ENCODE measurements at places on chromosomes 13 and 19.
A peak's percentile ranks its signal among the peaks of the same experiment; 100 is the strongest.

DNA sequence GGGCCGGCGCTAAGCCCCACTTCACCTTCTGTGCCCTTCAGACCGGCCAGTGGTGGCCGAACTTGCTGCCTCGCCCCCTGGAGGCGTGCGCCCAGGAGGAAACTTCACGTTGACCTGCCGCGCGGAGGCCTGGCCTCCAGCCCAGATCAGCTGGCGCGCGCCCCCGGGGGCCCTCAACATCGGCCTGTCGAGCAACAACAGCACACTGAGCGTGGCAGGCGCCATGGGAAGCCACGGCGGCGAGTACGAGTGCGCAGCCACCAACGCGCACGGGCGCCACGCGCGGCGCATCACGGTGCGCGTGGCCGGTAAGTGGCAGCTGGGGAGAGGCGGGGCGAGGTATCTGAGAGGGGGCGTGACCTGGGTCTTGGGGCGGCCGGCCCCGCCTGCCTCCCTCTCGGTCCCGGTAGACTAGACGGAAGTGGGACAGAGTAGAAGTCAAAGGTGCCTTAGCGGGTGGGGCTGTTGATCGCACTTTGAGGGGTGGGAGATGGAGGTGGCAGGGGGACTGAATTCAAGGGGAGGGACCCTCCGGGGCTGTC, 5.6 kb downstream of the ICAM5 start:
- DNase-seq, result no peak

DNA sequence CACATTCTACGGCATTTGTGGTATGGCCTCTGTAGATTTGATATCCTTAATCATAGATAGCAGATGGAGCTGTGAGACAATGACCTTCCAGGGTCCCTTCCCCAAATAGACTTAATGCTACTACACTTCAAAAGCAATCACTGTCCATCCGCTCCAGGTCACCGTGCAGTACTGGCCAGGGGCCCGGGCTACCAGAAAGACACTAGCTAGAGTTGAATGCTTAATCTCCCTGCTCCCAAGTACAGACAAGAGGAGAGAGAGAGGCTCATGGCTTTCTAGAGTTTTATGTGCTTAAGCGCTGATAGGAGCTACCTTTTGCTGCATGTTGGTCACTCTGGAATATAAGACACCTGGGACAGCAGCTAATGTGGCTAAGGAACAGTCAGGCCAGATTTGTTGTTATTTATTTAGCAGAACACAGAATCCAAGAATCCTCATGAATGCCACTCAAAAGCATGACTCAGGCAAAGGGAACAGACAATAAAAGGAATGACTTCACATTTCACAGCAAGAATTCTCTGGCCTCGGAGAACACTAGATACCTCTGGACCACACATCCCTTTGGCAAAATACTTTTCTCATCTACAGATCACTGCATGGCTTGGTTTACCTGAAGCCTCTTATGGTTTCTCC, 165.0 kb downstream of the LACC1 start:
- no peak for DNase-seq

- DNase-seq, result no peak
These were observed 2.7 kb downstream of the SLITRK1 start for GRCh38 chr13:83879431-83880171.

DNA sequence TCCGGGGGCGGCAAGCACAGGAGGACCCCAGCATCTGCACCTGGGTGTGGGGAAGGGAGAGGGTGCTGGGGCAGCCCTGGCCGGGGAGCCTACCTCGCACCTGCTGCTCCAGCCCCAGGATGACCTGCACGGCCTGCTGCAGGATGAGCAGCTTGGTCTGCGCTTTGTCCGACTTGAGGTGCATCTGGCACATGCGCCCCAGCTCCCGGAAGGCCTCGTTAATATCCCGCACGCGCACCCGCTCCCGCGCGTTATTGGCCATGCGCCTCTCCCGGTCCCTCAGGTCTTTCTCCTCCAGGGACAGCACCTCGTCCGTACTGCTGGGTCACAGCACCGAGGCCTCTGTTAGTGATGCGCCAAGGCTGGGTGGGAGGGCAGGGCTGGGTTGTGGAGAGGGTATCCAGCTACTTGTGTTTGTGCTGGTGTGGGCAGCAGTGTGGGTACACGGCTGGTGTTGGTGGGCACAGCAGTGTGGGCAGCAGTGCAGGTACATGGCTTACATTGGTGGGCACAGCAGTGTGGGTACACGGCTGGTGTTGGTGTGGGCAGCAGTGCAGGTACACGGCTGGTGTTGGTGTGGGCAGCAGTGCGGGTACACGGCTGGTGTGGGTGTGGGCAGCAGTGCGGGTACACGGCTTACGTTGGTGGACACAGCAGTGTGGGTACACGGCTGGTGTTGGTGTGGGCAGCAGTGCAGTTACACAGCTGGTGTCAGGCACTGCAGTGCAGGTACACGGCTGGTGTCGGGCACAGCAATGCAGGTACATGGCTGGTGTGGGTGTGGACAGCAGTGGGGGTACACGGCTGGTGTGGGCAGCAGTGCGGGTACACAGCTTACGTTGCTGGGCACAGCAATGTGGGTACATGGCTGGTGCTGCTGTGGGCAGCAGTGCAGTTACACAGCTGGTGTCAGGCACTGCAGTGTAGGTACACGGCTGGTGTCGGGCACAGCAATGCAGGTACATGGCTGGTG, 7.1 kb upstream of the UQCR11 start:
- no peak for DNase-seq

GRCh38 chr19:4768934-4769777, 22.4 kb upstream of the FEM1A start:
- peak; percentile 45 for DNase-seq

GRCh38 chr19:36528921-36529518, 949 bp upstream of the ZNF260 start:
- no peak for DNase-seq

DNA sequence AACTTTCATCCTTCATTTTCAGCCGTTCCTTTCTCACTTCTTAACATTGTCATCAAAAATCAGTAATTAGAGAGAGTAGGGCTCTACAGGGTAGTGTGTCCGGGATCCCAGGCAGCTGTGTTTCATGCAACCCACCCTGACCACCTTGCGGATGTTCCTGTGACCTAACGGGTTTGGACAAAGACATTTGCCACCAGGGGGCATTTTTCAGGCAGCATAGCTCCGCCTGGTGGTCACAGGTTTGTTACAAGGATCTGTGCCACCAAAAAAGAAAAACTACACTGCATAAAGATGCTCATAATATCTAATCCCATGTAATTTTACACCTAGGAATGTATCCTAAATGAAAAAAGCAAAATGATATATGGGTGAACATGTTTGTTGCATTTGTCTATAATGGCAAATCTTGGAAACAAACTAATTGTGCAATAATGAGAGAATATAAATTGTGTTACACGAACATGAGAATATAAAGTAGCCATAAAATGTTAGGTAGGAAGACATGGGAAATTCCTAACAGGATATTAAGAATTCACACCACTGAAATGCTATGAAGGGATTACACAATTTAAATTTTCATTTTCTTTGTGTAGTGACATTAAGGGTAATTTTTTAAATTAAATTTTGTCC, 123.0 kb downstream of the SLC7A1 start:
- DNase-seq, result no peak
